ENCODE measurements at places on chromosomes 16 and 17. TPM values are rescaled to one million over a fixed set of nuclear protein-coding genes. Genes with fewer than 3 reads are reported as not detected.

Gene DHRS7B
- 18.6 TPM for total RNA-seq

GRCh38 chr16:66954097-66954659 lies 6.9 kb upstream of the CES3 start:
- peak; percentile 73 for DNase-seq

DNA sequence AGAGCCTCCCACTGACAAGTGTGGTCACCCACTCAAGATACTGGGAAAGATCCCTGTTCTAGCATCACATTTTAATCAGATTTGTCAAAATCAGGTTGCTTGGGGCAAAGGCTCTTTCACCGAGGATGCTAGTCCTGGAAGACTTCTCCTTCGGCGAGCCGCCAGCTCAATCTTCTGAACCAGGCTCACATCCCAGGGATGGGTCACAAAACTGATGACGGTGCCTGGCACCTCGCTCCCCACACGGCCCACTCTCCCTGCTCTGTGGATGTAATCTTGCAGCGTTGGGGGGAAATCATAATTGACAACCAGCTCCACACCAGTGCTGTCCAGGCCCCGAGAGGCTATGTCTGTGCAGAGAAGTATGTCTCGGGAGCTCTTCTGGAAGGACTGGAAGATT lies 1.5 kb downstream of the DDX28 start:
- no peak for DNase-seq

Gene TBC1D3C
- total RNA-seq = not detected

Gene GDE1
- 110 TPM for total RNA-seq

GRCh38 chr17:66542967-66543520 lies 240.6 kb downstream of the PRKCA start:
- DNase-seq = no peak

Gene IRF8
- total RNA-seq = 3.5 TPM

DNA sequence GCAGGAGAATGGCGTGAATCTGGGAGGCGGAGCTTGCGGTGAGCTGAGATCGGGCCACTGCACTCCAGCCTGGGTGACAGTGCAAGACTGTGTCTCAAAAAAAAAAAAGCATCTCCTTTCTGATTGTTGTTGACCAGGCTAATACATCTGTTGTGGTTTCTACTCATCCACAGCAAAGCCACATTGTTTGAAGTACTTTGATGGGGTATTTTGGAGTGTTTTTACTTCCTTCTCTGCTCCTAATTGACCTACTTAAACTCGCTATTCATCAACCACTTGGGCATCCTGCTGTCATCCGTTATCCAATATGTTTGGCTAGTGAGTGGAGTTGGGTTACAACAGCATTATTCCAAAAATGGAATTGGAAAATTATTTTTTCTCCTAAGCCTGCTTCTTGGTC lies 3.5 kb upstream of the CDC27 start:
- no peak for DNase-seq

- no peak for DNase-seq
These were observed 210.2 kb downstream of the CCDC182 start for GRCh38 chr17:57534863-57535248.

GRCh38 chr16:25124503-25124902 lies 13.0 kb downstream of the LCMT1 start:
- DNase-seq = no peak

GRCh38 chr17:64940055-64940454 lies 20.8 kb upstream of the LRRC37A3 start:
- no peak for DNase-seq

Gene THOC6
- total RNA-seq = 11.3 TPM

- DNase-seq = no peak
These were observed 40.3 kb upstream of the VPS4A start for GRCh38 chr16:69270831-69271230.

DNA sequence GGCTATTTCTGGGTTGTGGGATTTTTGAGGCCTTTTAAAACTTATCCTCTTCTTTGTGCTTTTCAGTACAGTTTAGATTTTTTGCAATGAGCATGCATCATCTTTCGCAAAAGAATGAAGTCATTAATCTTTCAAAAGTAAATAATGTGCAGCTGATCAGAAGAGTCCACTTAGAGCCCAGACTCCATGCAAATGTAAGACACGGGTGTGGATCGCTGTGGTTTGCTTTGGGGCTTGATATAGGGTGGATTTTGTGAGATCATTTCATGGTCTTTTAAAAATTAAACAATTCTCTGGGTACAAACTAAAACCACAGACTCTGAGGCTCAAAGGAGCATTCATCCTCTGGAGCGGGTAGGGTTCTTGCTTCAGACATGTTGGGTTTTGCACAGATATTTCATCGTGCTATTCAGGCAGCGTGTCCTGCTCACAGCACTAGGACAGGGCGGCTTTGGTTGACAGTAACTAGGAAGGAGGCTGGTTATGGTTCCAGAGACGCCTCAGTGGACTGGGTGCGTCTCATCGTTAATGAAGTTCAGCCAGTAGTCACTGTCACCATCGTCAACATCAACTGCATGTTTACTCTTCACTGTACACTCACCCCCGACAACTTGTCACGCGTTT lies 129.4 kb upstream of the PLCG2 start:
- no peak for DNase-seq

DNA sequence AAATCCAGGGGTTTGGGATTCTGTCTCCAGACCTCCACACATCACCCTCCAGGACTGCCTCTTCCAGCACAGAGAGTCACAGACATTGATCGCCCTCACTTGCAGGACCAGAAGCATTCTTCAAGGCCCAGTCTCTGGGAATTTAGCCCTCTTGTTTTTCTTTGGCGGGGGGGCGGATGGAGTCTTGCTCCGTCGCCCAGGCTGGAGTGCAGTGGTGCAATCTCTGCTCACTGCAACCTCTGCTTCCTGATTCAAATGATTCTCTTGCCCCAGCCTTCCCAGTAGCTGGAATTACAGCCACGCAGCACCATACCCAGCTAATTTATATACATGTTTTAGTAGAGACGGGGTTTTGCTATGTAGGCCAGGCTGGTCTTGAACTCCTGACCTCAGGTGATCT lies 8.5 kb upstream of the ITGAL start:
- no peak for DNase-seq

Gene RNF112
- total RNA-seq = 3.5 TPM

- no peak for DNase-seq
These were observed 17.6 kb upstream of the ABCA10 start for GRCh38 chr17:69246202-69246601.

Gene TP53TG3F
- total RNA-seq = not detected

GRCh38 chr17:6085812-6086211 lies 15.6 kb downstream of the WSCD1 start:
- no peak for DNase-seq

Gene PLEKHG4
- 1.5 TPM for total RNA-seq

Gene NAA60
- 48.6 TPM for total RNA-seq

Measured in left ventricle myocardium superior (tissue), 1 donor.